ENCODE measurements at places on chromosomes 4 and X.
A peak's percentile ranks its signal among the peaks of the same experiment; 100 is the strongest.

DNA sequence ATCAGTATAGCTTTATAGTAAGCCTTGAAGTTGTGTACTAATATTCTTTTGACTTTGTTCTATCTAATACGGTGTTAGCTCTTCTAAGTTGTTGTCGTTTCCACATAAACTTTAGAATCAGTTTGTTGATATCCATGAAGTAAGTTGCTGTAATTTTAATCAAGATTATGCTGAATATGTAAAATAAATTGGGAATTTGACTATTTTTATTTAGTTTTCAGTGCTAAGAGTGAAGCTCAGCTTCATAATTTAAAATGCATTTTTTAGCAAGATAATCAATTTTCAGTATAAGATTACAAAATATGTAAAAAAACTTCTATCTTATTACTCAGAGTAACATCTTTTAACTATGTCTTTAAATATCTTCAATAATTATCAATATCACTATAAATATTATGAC, 1374.8 kb downstream of the PCDH7 start:
- DNase-seq, result no peak

- no peak for DNase-seq
Observed at GRCh38 chr4:183635741-183636140, 23.2 kb downstream of the RWDD4 start.

DNA sequence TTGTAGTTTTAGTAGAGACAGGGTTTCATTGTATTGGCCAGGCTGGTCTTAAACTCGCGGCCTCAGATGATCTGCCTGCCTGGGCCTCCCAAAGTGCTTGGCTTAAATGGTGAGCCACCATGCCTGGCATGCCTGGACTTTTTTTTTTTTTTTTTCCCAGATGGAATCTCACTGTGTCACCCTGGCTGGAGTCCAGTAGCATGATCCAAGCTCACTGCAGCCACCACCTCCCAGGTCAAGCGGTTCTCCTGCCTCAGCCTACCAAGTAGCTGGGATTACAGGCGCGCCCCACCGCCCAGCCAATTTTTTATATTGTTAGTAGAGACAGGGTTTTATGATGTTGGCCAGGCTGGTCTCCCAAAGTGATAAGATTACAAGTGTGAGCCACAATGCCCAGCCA, 8.4 kb downstream of the UBE2K start:
- DNase-seq, result peak; percentile 92

DNA sequence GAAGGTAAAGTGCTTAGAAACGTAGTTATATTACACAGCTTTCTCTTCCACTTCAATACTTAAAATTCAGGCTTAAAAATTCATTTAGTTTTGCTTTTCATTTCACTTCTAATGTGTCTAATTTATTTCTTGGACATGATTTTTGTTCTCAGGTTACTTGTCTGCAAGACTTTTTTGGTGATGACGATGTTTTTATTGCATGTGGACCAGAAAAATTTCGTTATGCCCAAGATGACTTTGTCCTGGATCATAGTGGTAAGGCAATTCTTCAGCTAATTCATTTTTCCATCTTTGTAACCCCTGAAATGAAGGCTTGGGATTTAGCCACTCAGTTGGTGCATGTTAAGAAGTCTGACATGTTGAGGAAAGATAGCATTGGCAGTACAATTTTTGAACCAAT, 114.7 kb downstream of the DCLK2 start:
- no peak for DNase-seq

DNA sequence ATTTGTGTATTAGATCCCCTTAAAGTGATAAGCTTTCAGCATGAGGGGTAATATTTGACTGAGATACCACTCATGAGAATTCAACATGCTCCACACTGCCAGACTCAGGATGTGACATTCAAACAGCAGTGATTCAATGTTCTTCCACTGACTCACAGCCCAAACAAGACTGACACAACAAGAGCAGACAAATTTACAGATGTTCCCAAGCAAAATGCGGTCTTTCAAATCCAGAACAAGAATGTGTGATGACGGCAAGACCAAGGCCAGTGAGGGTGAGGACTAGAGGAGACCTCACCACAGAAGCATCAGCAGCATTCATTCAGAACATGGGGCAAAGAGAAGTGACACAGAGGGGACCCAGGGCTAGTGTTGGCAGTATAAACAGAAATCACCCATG, 99.3 kb upstream of the GRIA3 start:
- DNase-seq, result peak; percentile 68

Measured in EL (cell line).